Midbrain (tissue), 1 donor: ENCODE measurements at places on chromosomes 6 and 20.

- no peak for DNase-seq
These were observed 192.4 kb downstream of the OGFRL1 start for GRCh38 chr6:71481011-71481410.

GRCh38 chr20:64276817-64277216 lies 21.3 kb downstream of the PCMTD2 start:
- no peak for DNase-seq

- DNase-seq = no peak
These were observed 1.1 kb downstream of the RNF114 start for GRCh38 chr20:49937027-49937929.

GRCh38 chr6:88813045-88813444 lies 150.4 kb downstream of the RNGTT start:
- no peak for DNase-seq

DNA sequence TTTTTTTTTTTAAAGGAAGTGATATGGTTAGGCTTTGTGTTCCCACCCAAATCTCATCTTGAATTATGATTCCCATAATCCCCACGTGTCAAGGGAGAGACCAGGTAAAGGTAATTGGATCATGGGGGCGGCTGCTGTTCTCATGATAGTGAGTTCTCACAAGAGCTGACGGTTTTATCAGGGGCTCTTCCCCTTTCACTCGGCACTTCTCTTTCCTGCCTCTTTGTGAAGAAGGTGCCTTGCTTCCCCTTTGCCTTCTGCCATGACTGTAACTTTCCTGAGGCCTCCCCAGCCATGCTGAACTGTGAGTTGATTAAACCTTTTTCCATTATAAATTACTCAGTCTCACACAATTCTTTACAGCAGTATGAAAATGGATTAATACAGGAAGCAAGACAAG lies 64.3 kb downstream of the ZFP64 start:
- no peak for DNase-seq

- no peak for DNase-seq
These were observed 262.2 kb downstream of the TAF4 start for GRCh38 chr20:61803416-61803914.

DNA sequence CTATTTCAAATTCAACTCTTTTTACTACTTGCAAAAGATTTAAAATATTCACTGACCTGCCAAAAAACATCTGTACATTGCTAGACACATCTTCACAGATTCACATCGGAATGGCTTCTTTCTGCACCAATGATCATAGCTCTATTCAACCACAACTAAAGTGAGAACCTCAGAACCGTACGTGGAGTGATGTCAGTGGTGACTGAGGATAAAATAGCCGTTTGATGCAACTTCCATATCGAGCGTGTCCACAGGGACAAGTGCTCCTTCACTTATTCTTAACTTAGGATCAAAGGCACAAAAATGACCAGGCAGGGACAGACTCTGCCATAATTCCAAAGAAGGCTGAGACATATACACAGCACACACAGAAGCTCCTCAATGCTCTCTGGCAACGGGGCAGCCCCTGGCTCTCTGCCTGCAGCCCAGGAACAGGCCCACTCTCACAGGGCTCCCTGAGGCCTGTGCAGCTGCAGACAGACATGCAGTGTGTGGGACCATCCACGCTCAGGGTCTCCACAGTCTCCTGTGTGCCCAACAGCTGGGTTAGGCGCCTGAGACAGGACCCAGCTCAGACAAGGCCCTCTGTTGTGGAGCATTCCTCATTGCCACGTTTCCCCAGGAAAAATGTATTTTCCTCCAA lies 22.8 kb downstream of the FYN start:
- peak; percentile 40 for DNase-seq

DNA sequence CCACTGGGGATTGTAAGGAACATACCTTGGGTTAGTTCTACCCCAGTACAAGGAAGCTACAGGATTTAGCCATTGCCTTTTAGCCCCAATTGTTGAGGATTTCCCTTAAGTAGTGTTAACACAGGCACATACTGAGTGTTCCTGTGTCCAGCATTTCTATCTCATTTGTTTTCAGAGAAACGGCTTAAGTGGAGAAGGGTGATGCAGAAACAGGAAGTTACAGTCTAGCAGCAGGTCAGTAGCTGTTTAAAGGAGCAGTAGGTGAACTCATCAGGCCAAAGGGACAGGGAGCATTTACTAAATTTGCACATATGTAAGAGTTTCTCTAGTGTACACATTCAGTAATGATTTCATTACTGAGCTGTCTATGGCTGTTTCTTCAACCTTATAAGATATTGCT lies 644.2 kb upstream of the GJE1 start:
- DNase-seq = no peak

DNA sequence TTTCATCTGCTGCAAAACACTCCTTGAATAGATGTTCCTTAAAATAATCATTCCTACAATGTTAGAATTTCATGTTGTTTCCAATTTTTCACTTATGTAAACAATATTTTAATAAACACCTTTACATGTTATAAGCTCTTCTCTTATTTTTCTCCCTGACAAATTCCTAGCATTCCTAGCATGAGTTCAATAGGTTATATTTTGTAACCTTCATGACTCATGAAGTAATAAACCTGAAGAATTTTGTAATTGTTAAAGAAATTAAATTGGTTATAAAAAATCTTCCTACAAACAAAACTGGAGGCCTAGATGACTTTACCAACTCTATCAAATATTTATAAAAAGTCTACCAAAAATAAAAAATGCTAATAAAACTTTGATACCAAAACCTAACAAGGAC lies 66.3 kb downstream of the NT5E start:
- DNase-seq = no peak

DNA sequence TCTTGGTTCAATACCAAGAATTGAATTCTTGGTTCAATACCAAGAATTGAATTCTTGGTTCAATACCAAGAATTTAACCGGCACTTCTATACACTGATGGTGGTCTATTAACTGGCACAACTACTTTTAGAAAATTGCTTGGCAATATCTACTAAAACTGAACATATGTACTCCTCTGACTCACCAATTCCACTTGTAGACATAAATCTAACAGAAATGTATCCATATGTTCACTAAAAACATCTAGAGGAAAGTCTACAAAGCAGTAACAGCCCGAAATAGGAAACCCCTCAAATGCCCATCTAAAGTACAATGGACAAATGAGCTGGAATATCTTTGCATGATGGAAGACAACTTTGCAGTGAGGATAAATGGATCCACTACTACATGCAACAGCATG lies 71.9 kb downstream of the KIF16B start:
- DNase-seq = no peak

DNA sequence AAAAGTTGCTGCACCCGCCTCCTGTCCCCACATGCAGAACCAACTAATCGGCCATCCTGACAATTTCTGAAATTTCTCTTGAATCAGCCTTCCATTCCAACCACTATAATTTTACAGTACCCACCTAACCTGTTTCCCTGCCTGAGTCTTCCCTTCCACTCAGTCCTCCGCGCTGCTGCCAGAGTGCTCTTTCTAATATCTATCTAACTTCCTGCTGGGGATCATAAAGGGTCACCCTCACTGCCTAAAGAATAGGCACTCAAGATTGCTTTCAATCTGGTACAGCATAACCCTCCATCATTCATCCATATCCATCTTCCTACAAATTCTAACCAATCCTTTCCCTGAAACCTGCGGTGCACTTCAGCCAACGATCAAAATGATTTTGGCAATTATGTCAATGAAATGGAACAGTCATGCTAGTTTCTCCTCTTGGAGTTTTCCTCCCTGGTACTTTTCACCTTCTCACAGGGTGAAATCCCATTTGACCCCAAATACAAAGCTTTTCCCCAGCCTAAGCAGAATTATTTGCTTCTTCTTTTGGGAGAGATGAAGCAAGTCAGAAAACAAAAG lies 117.5 kb upstream of the BEND6 start:
- no peak for DNase-seq

- DNase-seq = no peak
These were observed 52.0 kb downstream of the ME1 start for GRCh38 chr6:83378621-83379388.

GRCh38 chr20:49282584-49283171 lies 4.8 kb upstream of the ZNFX1 start:
- no peak for DNase-seq

GRCh38 chr6:79671600-79672266 lies 40.6 kb downstream of the SH3BGRL2 start:
- no peak for DNase-seq

DNA sequence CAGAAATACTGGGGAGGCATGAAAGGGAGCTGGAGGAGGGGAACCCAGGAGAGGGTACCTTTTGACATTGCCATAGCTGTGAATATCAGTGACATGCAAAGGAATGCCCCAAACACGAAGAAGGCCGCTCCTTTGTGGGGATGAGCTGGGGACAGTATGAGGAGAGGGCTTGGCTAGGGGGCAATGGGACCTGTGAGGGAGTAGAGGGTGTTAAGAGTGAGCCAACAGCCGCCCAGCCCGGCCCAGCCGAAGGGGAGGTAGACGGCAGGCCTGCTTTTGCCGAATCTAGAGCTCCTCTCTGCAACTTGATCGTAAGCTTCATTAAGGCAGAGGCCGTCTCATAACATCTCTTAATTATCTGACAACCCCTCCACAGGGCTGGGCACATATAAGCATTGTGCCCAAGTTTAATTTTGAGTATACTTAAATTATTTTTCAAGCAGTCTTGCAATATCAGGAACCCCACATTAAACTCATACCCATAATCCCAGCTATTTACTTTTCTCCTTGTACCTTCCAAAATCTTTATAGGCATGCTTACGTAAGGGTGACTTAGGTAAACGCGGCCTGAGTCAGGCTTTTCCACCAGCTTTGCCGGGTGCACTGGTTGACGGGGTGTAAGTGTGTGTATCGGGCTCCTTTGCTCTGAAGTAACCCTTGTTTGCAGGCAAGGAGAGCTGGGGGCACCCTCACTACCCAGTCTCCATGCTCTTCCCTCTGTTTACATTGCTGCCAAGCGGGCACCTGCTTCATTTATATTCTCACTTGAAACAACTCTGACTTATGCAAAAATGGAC lies 24.9 kb upstream of the VEGFA start:
- no peak for DNase-seq
